A549 treated with RU486 at 1 μM for 4 hours (cell line): ENCODE measurements at places on chromosomes 7 and 10. TPM values are rescaled to one million over a fixed set of nuclear protein-coding genes. Genes with fewer than 3 reads are reported as not detected.

Gene C10orf67
- total RNA-seq: 0.03 to 0.24 TPM (median 0.13 TPM) in 4 of 5 replicates, not detected in the other

Gene SLC16A9
- 0.05 to 0.09 TPM (median 0.08 TPM) in 4 of 5 replicates, not detected in the other for total RNA-seq

Gene ELOVL3
- 0.10 to 0.27 TPM (median 0.25 TPM) in 5 replicates for total RNA-seq

Gene PPP1R9A
- 2.8 to 4.5 TPM (median 4.3 TPM) in 5 replicates for total RNA-seq

Gene ACADSB
- 6.0 to 8.4 TPM (median 6.8 TPM) in 5 replicates for total RNA-seq

Gene ATP5F1C
- total RNA-seq: 274 to 340 TPM (median 279 TPM) in 5 replicates

Gene C1QL3
- not detected in 5 replicates for total RNA-seq

Gene MYO1G
- total RNA-seq: 0.07 to 0.20 TPM (median 0.13 TPM) in 5 replicates

Gene ATOH7
- total RNA-seq: 0.23 to 0.43 TPM (median 0.23 TPM) in 5 replicates

Gene C10orf62
- not detected in 5 replicates for total RNA-seq

Gene CYP2C8
- total RNA-seq: not detected in 5 replicates

Gene HECTD2
- total RNA-seq: 1.2 to 4.0 TPM (median 3.7 TPM) in 5 replicates

Gene GPR15LG
- total RNA-seq: not detected in 5 replicates

Gene WNT8B
- 0.08 TPM in 1 of 5 replicates, not detected in the others for total RNA-seq

Gene ABCB4
- not detected in 5 replicates for total RNA-seq

Gene HYAL4
- total RNA-seq: not detected in 5 replicates

Gene NUTM2B
- 0.08 to 0.40 TPM (median 0.29 TPM) in 5 replicates for total RNA-seq

Gene AGR2
- 94.2 to 178 TPM (median 155 TPM) in 5 replicates for total RNA-seq

Gene ANKRD61
- 0.50 to 0.69 TPM (median 0.54 TPM) in 5 replicates for total RNA-seq

Gene SORBS1
- 0.32 to 0.69 TPM (median 0.54 TPM) in 5 replicates for total RNA-seq

Gene TAS2R5
- 0.26 to 0.72 TPM (median 0.38 TPM) in 5 replicates for total RNA-seq

Gene AEBP1
- total RNA-seq: 0.05 TPM in 1 of 5 replicates, not detected in the others
